Non-pigmented ciliary epithelial cell (primary cell): ENCODE measurements at places on chromosomes 2 and 18.

- DNase-seq = no peak
Measured at GRCh38 chr2:138455691-138456090, 45.9 kb upstream of the SPOPL start.

DNA sequence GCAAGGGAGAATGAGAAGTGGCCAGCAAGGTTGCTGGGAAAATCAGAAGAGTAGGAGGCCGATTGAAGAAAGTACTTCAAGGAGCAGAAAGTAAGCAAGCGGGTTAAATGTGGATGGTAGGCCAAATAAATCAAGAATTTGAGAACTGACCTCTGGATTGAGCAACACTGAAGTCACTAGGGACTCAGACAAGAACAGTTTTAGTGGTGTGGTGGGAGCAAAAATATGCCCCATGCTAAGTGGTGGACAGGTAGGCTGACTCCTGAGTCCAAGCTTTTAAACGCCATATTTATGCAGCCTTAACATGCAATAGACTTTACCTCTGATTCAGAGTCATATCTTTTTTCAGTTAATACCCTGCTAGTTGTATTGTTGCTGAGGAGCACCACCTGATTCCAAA lies 4.5 kb downstream of the TRABD2A start:
- no peak for DNase-seq

GRCh38 chr2:239160226-239161143 lies 240.3 kb downstream of the HDAC4 start:
- no peak for DNase-seq

DNA sequence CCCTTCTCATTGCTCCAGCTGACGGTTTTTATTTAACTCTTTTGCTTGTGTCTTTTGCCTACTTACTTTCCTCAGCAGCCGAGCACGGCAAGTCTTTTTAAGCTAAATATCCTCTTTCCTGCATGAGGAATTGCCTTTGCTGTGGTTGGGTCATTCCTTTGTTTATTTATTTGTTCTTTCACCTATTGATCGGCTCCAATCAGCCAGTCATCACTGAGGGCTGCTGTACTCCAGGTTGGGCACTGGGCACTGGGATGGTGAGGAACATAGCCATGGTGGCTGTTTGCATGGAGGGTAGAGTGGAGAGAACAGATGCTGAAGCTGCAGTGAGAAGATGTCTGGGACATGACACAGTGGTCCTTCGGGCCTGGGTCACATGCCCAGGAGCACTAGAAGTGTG lies 105.2 kb downstream of the CTIF start:
- no peak for DNase-seq

GRCh38 chr2:11713815-11714214 lies 32.6 kb upstream of the LPIN1 start:
- no peak for DNase-seq

GRCh38 chr2:37390777-37391176 lies 46.3 kb downstream of the QPCT start:
- no peak for DNase-seq

- no peak for DNase-seq
Measured at GRCh38 chr18:49859021-49859359, 45.7 kb upstream of the ACAA2 start.

DNA sequence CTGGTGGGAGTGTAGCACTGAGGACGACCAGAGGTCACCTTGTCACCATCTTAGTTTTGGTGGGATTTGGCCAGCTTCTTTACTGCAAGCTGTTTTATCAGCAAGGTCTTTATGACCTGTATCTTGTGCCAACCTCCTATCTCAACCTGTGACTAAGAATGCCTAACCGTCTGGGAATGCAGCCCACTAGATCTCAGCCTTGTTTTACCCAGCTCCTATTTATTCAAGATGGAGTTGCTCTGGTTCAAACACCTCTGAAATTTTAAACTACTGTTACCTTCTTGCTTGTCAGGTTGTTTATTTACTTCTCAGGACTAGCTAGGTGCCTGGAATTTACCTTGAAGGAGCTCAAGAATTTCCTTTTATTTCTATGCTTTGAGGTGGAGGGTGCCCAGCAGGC lies 9.5 kb upstream of the KCNG3 start:
- no peak for DNase-seq

DNA sequence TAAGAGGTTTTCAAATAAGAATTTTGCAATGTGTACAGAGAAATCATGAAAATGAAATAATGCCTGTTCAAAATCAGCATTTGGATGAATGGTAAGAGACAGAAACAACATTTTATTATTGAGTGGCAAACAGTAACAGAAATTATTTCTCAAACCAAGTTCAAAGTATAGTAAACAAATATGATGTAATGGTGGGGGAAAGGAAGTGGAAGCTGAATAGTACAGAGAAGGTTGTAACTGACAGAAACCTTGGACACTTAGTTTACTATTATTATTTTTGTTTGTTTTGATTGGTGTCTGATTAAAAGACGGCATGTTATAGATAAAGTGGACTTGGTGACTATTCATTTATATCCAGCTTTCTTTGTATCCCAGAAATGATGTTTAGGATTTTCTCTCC lies 1637.4 kb upstream of the ACVR2A start:
- no peak for DNase-seq

GRCh38 chr2:224611938-224612337 lies 26.8 kb upstream of the CUL3 start:
- no peak for DNase-seq

DNA sequence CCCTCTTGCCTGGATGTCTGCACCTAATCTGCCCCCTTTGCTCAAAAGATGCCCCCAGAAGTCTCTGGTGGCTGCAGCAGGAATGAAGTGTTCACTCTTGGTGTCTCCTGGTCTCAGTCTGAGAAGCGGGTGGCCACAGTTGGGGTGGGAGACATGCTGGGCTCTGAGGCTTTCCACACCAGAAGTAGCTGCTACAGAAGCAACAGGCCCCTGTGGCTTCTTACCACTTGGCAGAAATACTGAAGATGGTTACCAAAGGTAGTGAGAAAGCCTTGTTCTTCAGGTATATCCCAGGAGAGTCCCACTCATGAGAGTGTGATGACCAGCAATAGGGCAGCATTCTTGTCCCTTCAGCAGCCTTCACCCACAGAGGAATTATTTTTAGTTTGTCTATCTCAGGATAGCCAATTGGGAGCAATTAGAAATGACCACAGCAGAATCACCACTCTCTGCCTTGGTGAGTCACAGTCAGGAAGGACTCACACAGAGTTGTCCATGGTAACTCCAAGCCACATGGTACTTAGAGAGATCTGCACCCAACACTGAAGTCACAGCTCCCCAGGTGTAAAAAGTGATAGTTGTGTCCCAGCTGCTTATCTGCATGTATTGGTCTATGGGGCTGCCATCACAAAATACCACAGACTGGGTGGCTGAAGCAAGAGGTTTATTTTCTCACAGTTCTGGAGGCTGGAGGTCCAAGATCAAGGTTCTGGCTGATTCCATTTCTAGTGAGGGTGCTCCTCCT lies 169.8 kb upstream of the ID2 start:
- peak; percentile 15 for DNase-seq

GRCh38 chr2:145807968-145808367 lies 1288.0 kb upstream of the ZEB2 start:
- DNase-seq = no peak

GRCh38 chr2:66522611-66523376 lies 87.9 kb downstream of the MEIS1 start:
- DNase-seq = no peak

- DNase-seq = no peak
Measured at GRCh38 chr2:122706757-122707223, 951.3 kb downstream of the TSN start.

GRCh38 chr2:237883951-237884446 lies 24.6 kb downstream of the RAMP1 start:
- DNase-seq = no peak

- peak; percentile 99 for DNase-seq
Measured at GRCh38 chr2:167140767-167141166, 252.5 kb downstream of the XIRP2 start.

GRCh38 chr2:65576861-65577601 lies 144.6 kb upstream of the SPRED2 start:
- peak; percentile 88 for DNase-seq

- no peak for DNase-seq
Measured at GRCh38 chr2:146130290-146130689, 1610.4 kb upstream of the ZEB2 start.

DNA sequence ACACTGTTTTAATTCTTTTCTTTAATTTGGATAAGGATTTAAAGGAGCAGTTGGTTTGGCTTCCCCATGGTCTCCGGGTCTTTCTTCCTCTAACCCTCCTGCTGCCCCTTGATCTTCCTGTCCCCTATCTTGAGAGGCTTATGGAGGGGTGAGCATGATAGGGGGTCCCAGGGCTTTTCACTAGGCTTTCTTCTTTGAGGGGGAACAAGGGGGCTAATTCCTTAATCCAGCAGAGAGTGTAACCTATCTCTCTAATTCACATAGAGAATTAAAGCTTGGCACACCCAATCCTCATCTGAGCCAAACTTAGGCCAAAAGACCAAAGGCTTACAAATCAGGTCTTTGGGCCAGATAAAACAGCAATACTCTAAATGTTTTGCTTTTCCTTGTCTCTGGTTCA lies 21.5 kb upstream of the C2orf66 start:
- no peak for DNase-seq

- no peak for DNase-seq
Measured at GRCh38 chr2:136916131-136916530, 150.8 kb downstream of the THSD7B start.

DNA sequence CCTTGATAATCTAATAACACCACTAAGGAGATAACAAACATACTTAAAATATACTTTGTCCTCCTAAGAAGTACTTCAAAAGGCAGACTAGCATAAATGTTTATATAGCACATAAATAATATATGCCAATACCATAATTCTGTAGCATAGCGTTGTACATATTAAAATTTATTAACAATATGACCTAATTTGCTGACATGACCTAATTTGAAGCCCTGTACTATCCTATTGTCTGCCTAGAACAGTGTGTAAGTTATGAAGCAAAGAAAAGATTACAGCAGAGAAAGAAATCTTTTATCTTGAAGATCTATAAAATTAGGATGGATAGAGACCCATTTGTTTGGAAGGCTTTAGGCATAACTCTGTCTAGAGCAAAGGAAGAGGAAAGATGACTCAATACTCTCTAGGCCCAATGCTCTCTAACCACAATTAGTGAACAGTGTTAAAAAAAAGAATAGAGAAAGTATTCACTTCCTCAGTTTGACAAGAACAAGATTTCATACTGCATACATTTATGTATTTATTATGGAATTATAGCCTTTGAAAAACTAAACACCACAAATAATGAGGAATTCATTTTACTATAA lies 231.3 kb downstream of the ZRANB3 start:
- DNase-seq = peak; percentile 13

DNA sequence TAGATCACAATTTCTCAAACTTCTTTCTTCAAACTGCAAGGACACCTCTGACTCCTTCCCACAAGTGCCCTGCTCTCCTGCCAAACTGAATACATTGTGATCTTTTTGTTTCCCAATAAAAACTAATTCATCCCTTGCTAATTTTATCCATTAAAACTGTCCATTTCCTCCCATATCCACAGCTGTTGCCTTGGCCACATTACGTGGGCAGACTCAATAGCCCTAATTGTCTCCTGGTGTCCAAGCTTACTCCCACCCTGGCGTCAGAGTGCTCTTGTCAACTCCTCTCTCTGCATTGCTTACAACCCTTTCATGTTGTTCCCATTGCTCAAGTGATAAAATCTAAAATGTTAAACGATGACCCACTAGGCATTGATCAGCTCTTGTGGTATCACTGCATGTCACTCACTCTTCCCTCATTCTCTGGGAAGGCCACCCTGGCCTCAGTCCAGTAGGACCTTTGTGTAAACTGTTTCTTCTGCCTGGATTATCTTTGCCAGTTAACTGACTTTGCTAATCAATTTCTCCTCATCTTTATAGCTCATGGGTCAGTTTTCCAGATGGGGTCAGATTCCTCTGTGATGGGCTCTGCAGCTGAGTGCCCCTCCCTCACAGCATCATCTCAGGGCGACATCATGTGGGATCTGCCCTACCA lies 525.0 kb downstream of the SLC4A3 start:
- no peak for DNase-seq

DNA sequence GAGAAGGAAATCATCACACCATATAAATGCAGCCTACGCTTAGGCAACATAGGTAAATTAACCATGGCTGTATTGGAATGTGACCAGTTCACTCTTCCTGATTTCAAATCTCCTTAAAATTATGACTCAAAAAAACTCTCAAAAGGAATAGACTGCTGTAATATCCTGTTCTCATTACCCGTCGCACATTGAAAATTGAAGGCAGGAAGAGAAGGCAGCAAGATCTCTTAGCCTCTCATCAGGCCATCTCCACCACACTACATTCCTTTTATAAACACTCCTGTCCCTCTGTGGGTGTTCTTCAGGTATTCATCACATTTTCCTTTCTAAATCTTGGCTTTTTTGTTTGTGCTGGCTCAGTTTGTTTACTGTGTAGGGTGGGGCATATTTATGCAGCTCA lies 83.2 kb downstream of the PPP1R1C start:
- DNase-seq = no peak

- no peak for DNase-seq
Measured at GRCh38 chr2:23412556-23413155, 27.7 kb downstream of the KLHL29 start.
